ENCODE measurements at places on chromosomes 12 and 14.

DNA sequence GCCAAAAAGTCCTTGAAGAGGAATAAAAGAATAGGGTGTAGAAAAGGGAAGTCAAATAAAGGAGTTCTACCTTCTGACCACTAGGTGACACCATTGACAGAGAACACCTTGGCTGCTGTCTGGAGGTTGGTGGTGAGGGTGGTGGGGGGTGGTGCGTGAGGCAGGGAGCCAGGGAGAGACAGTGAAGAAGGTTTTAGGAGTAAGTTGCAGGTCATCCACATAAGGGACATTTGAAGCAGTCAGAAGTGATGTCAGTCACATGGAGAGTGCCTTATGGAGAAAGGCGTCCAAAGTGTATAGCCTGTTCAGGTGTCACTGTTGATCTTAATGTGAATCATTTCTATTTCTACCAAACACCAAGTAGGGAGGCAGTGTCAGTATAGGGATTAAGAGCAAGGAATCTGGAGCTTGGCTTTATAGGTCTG, 279.3 kb upstream of the DDHD1 start:
- peak; percentile 32 for DNase-seq

DNA sequence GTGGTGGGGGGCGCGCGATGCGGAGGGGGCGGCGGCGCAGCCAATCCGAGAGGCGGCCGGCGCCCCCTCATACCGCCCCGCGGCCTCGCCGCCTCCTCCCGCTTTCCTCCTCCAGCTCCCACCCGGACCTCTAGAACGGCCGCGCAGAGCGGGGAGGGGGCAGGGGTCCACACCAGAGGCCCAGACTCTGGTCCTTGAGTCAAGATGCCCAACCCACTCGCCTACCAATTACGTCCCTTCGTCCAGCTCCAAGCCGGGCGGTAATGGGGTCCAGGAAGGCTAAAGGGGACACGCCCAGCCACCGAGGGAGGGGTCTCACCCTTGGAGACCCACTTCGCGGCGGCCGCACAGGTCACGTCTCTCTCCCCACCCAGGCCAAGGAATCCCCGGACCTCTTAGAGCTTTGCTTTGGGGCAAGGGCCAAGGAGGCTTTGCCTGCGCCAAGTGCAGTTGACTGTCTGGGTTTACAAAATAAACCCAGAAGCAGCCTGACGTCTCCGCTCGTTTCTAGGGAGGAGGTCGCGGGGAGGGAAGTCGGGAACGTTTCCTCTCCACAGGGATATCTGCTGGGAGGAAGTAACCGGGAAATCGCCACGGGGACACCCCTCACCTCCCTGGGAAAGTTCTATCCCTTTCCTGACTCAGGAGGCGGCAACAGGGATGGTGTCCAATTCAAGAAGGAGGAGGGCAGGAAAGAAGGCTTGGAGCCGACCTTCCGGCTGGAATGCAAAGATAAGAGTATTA, 394 bp upstream of the AMIGO2 start:
- DNase-seq = no peak

GRCh38 chr14:96373538-96373937, 10.2 kb downstream of the GSKIP start:
- DNase-seq = no peak

DNA sequence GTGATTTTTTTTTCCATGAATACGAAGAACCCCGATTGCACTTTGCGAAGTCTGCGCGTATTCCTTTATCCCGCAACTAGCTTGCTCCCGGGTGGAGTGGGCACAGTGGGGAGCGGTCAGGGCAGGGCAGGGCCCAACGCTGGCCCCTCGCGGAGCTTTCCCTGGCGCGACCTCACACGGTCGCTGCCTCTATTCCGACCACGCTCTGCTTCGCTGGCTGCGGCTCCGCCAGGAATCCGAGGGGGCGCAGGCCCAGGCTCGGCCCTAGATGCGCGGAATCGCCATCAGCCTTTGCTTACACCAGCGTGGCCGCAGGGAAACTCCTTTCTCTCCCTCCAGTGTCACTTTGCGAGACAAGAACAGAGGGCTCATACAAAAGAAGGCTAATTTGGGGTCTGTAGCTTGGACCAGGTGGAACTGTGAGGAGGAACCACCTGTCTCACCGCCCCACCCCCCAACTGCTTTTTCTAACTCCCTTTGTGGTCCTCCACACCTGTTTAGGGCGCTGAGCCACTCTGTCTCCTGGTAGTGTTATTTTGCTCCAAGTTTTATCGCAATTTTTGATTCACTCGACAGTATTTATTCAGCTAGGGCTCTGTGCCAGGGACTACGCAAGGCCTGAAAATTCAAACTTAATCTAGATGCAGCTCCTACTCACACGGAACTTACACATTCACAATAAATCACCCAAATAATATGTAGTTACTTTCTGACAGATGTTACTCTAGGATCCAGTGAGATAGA, 3.1 kb upstream of the NKX2-1 start:
- no peak for DNase-seq

DNA sequence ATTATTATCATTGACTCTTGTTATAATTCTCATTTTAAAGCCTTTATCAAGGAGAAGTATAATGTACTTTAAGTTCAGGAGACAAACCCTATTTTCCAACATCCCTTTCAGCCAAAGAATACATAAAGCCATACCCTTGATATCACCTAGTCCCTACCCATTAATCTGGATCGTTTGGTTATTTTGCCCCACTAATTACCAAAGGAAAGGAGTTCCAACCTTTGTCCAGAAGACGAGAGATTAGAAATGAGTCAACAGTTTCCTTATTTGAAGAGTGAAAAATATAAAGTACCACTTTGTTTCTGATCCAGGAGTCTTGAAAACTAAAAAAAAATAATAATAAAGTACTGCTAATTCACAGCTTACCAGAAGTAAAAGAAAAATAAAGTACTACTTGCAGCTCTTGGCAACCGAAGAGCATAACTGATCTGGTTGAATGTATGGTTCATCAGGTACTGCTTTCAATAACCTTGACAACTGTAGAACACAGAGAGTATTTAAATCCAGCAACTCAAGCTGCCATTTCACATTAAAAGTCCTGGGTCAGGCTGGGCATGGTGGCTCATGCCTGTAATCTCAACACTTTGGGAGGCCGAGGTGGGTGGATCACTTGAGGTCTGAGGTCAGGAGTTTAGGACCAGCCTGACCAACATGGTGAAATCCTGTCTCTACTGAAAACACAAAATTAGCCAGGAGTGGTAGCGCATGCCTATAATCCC, 33.7 kb downstream of the LIMA1 start:
- DNase-seq = no peak

DNA sequence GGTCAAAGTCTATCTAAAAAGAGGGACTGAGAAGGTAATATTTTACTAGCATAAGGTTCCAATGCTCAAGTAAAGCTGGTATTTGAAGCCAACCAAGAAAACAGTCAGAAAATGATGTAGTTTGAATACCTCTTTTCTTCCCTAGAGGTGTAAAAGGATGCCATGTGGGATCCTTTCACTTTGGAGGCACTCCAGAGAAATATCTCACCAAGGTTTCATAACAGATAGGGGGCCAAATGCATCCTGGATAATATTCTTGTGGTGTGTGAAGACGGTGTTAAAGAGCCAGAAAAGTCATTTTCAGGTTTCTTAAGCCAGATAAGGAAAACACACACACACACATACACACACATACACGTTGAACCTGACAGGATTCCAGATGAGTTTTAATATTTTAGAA, 136.1 kb upstream of the PRKD1 start:
- no peak for DNase-seq

DNA sequence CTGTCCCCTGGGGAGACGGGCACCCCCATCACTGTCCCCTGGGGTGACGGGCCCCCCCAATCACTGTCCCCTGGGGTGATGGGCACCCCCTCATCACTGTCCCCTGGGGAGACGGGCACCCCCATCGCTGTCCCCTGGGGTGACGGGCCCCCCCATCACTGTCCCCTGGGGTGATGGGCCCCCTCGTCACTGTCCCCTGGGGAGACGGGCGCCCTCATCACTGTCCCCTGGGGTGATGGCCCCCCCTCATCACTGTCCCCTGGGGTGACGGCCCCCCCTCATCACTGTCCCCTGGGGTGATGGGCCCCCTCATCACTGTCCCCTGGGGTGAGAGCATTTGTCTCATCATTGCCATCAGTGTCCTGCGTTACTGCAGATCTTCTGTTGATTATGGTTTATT, 38.6 kb downstream of the PACS2 start:
- DNase-seq = no peak

DNA sequence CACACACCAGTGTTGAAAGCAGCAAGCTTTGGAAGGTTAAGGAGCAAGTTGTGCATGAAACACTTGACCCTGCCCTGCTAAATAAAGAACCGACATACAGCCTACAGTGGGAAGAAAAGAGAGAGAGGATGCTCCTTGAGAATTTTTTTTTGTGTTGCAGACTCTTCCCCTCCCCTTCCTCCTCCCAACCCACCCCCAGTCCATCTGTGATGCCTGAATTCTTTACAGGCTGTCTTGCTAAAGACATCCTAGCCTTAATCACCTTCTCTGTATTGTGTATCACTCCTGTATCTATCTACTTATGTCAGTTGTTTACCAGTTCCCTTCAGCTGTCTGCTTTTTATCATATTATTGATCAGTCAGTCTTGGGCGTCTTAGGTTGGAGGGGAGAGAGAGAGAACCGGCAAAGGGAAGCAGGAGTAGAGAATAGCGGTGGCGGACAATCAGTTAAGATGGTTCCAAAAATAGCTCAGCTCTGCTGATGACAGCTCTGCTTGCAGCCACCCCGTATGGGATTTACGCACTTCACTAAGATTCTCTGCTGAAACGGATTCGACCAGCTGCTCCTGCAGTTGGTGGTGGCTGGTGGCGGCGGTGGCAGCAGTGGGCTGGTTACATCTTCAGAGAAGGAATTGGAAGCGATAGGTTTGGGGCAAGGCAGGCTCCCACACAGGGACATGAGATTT, 664.7 kb downstream of the NRXN3 start:
- DNase-seq = no peak

- DNase-seq = no peak
Observed at GRCh38 chr14:94390372-94391086, 2.1 kb upstream of the SERPINA1 start.

DNA sequence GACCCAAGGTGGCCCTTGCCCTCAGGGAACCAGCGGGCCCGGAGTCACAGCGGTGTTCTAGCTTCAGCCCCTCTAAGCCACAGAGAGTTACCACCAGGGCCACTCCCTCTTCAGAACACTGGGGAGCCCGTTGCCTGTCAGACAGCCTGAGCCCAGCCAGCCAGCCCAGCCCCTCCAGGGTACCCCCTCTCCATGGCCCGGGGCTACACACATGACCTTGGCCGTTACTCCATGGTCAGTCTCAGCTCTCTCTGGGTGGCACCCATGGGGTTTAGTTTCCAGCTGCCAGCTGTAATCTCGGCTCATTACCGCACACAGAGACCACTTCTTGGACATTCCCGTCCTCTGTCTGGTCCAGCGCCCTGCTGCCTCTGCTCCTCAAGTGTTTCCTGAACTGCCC, 35.0 kb downstream of the PPP2R5C start:
- DNase-seq = no peak

GRCh38 chr12:83784298-83784890, 1097.7 kb downstream of the TMTC2 start:
- no peak for DNase-seq

GRCh38 chr12:96150442-96150841, 43.7 kb upstream of the ELK3 start:
- no peak for DNase-seq

DNA sequence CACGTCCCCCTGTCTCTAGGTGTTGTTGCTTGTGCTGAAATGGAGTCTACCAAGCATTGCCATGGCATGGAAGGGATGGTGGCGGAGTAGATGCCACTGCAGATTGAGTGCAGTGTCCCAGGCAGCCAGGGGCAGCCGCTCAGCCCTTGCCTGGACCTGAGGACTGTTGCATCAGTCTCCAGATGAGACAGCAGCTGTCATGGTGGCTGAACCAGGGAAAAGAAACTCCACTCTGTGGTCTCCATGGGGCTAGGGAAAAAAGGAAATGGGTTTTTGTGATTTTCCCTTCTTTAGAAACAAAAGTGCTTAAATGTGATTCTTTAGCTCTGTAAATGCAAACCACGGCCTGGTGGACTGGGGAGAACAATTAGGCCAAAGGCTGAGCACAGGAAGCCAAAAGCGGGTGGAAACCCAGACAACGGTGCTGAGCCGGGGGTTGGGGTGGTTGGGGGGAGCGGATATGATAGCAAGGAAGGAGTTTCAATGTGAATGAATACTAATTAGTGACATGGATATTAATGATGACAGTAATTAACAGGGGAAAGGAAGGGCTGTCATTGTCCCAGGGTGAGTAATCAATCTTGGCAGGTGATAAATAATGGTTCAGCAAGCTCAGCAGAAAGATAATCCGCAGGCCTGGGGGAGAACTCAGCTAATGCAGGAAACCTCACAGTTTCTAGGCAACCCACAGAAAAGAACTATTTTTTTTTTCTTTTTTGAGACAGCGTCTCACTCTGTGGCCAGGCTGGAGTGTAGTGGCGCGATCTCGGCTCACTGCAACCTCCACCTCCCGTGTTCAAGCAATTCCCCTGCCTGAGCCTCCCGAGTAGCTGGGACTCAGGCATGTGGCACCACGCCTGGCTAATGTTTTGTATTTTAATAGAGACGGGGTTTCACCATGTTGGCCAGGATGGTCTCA, 442.6 kb downstream of the DPF3 start:
- DNase-seq = no peak

GRCh38 chr12:103901518-103902173, 28.6 kb upstream of the HSP90B1 start:
- no peak for DNase-seq

GRCh38 chr12:132131952-132132351, 12.2 kb downstream of the DDX51 start:
- DNase-seq = no peak

GRCh38 chr14:23580152-23580926, 1.7 kb upstream of the JPH4 start:
- no peak for DNase-seq

DNA sequence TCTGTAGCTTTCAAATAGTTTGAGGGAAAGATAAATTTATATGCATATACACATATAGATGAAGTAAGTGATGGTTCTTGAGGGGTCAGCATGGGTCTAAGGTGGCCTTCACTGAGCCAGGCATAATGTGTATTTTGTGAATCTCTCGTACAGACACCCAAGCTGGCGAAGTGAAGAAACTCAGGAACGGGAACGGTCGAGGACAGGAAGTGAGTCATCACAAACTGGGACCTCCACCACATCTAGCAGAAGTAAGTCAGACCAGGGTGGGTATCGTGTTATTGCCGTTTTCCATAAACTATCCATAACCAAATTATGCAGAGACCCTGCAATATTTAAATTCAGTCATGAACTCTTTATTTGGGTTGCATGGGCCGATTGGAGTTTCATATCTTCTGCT, 15.4 kb upstream of the TNS2 start:
- no peak for DNase-seq

- DNase-seq = no peak
Observed at GRCh38 chr12:65942102-65942501, 117.8 kb downstream of the HMGA2 start.

DNA sequence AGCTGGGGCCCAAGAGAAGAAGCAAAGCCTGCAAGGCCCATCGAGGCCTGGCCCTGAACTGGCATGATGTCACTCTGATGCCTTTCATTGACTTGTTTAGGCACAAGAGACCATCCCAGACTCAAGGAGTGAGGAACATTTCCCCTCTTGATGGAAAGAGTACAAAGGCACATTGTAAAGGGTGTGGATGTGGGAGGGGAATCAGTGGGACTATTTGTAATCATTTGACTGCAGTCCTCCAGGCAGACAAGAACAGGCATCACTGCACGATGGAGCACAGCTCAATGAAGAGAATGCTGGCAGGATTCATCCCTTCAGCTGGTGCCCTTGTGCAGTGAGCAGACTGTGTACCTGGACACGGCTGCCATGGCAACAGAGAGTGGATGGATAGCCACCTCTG, 87.9 kb downstream of the LGMN start:
- DNase-seq = no peak

- DNase-seq = peak; percentile 71
Observed at GRCh38 chr14:100640471-100641273, 53.5 kb upstream of the BEGAIN start.
